ENCODE measurements at places on chromosomes 1 and 21.

GRCh38 chr1:93109578-93109977 lies 30.5 kb downstream of the MTF2 start:
- no peak for DNase-seq

GRCh38 chr1:93078638-93078985 lies 471 bp upstream of the MTF2 start:
- DNase-seq = no peak

- DNase-seq = peak; percentile 84
Observed at GRCh38 chr1:226064816-226065248, 2.3 kb downstream of the H3-3A start.

DNA sequence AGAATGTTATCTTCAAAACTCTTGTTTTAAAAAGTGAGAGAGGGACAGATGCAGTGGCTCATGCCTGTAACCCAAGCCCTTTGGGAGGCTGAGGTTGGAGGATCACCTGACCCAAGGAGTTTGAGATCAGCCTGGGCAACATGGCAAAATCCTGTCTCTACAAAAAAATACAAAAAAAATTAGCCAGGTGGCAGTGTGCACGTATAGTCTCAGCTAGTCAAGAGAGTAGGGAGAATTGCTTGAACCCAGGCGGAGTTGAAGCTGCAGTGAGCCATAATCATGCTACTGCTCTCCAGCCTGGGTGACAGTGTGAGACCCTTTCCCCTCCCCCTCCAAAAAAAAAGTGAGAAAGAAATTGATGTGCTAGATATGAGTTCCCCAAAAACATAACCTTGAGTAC lies 131.0 kb downstream of the KCNT2 start:
- no peak for DNase-seq

- no peak for DNase-seq
Observed at GRCh38 chr1:217097819-217098218, 374.6 kb upstream of the ESRRG start.

- DNase-seq = no peak
Observed at GRCh38 chr1:229108598-229109201, 162.2 kb upstream of the RAB4A start.

- no peak for DNase-seq
Observed at GRCh38 chr1:115873184-115873583, 32.3 kb upstream of the NHLH2 start.

- no peak for DNase-seq
Observed at GRCh38 chr1:11860083-11860482, 1.3 kb upstream of the NPPB start.

DNA sequence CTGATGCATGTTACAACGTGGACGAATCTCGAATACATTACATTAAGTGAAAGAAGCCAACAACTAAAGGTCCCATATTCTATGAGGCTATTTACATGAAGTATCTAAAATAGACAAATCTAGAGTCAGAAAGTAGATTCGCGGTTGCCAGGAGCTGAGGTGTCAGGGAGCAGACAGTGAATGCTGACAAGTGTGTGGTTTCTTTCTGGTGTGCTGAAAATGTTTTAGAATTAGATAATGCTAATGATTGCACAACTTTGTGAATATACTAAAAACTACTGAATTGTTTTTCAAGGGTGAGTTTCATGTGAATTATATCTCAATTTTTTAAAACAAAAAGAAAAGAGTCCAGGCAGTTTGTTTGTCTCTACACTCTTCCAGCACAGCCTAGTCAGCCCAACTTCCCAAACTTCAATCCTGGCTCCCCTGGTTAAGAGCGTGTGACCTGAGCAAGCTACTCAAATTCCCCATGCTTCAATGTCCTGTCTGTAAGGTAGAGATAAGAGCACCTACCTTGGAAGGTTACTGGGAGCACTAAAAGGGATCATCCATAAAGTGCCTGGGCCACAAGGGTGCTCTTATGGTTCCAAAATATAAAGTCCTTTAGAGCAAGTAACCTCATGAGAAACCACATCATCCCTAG lies 20.9 kb downstream of the HLCS start:
- no peak for DNase-seq

DNA sequence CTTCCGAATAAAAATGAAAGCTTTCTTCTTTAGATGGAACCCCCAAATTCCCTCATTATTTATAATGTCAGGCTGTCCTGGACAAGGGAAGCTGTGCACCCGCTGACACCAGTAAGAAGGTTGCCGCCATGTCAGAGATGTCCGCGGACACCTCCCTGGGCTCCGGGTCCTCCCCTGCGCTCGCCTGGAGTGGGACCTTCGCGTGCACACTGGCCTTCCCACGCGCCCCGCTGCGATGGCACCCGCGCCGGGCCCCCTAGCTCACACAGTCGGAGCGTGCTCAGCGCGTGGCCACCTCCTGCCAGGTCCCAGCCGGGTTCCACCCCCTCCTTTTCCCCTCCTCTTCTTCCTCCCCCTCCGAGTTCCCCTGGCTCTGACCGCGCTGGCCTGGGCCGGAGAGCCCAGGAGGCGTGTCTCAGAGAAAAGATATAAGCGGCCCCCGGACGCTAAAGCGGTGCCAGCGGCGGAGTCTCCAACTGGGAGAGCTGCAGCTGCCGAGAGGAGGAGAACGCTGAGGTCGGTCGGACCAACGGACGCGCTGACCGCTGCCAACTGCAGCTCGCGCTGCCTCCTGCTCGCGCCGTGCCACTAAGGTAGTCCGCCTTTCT lies at the start of gene G0S2:
Gene G0S2, plus strand, starts transcription at position 456 of the 608 bp plus-strand sequence. CDS start 273 bp downstream, outside the sequence.
- DNase-seq = peak; percentile 54

GRCh38 chr1:109659145-109659544 lies 3.2 kb downstream of the GSTM4 start:
- DNase-seq = no peak

GRCh38 chr1:156356262-156356874 lies 12.6 kb upstream of the RHBG start:
- DNase-seq = no peak

GRCh38 chr1:70169018-70169839 lies 36.1 kb downstream of the LRRC40 start:
- no peak for DNase-seq

DNA sequence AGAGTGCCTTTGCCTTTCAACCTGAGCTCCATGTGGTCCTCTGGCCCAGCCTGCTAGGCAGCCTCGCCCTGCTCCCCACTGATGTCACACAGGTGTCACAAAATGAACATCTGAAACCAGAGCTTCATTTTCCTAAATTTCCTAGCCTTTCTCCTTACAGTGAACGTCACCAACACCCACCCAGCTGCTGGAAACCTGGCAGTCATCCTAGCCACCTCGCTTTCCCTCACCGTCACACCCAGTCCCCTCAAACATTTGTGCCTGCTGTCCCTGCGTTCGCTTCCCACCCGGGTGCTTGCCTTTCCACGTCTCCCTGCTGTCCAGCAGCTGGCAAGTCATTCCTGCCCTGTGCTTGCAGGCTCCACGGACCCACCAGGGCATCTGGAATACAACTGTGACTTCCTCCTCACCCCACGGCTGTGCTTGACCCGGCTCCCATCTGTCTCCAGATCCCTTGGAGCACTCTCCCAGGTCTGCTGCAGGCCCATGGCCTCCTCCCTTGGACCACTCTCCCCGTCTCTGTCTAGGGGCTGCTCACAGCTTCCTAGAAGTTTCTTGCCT lies 23.5 kb downstream of the ADARB1 start:
- DNase-seq = no peak

DNA sequence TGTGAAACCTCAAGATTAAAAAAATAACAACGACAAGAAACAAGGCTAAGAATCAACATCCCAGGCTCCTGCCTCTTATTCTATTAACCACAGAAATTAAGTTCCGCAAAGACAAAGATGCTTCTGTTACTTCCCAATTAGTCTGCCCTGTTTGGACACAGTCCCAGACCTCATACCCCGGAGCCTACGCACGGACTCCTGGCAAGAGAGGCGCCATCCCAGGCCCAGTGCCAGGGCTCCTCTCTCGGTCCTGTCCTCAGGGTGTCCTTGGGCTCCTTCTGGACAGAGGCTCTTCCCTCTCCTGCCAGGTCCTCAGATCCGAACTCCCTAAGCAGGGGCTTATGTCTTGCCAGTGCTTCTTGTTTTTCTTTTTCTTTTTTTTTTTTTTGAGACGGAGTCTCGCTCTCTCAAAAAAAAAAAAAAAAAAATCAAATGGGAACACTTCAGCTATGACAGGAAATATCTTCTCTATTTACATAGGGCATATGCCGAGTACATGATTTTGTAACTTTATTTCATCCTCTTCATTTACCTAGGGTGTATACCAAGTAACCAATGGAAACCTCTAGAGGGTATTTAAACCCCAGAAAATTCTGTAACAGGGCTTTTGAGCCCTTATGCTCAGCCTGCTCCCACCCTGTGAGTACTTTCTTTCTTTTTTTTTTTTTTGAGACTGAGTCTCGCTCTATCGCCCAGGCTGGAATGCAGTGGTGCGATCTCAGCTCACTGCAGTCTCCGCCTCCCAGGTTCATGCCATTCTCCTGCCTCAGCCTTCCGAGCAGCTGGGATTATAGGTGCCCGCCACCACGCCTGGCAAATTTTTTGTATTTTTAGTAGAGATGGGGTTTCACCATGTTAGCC lies 11.7 kb upstream of the ENO1 start:
- DNase-seq = peak; percentile 89

- no peak for DNase-seq
Observed at GRCh38 chr1:228695015-228695955, 40.0 kb upstream of the RHOU start.

- DNase-seq = no peak
Observed at GRCh38 chr1:98344731-98345130, 316.8 kb upstream of the SNX7 start.

GRCh38 chr1:32703479-32704291 lies 1.1 kb upstream of the SYNC start:
- DNase-seq = no peak

- DNase-seq = peak; percentile 16
Observed at GRCh38 chr1:34199927-34200326, 23.2 kb downstream of the C1orf94 start.

DNA sequence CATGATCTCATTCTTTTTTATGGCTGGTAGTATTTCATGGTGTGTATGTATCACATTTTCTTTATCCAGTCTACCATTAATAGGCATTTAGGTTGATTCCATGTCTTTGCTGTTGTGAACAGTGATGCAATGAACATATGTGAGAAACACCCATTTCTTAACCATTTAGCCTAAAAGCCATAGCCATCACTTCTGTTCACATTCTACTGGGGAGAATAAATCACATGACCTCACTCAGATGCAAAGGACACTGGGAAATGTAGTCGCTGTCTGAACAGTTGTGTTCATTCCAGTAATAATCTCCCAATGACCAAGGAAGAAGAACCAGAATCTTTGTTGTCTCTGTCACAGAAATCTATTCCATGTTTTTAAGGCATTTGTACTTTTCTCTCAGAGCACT lies 15.1 kb upstream of the PLA2G2E start:
- no peak for DNase-seq

DNA sequence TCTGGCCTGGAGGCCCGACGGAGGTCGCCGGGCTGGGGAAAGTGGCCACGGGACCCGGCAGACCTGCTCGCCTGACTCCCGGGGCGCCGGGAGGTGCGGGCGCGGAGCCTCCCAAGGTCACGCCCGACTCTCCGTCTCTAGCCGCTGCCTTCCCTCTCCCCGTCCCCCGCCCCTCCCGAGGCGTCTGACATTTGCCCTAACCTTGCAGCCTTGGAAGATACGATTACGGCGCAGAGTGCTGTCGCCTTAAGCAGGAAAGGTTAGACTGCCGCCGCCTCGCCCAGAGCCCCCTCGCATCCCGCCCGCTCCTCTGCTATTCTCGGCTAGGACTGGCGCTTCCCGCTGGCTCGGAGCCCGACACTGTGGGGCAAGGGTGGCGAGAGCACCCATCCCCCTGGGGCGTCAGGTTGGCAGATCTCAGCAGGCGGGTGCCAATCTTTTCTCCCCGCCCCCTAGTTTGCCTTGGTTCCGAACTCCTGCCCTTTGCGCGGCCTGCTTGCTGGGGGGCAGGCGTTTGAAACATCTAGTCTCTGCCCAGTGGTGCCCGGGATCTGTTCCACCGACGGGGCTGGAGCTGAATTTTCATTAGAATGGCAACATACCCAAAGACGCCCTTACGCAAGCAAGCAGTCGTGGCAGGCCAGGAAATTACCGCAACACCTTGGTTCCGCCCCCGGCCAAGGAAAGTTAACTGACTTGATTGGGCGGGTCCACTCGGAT lies 835 bp downstream of the PGM1 start:
- peak; percentile 35 for DNase-seq

DNA sequence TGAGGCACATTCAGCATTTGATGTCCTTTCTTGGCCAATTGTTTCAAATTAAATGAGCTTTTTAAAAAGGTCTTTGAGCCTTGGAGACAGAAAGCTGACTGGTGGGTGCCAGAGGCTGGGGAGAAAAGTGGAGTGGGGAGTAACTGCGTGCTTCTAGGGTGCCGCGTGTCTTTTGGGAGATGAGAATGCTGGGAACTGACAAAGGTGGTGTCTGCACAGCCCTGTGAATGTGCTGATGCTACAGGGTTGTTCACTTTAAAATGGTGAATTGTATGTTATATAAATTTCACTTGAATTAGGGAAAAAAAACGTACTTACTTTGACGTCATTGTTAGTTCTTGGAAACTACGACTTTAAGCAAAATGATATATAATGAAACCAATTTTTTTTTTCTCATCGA lies 8.1 kb upstream of the TFF1 start:
- DNase-seq = no peak

DNA sequence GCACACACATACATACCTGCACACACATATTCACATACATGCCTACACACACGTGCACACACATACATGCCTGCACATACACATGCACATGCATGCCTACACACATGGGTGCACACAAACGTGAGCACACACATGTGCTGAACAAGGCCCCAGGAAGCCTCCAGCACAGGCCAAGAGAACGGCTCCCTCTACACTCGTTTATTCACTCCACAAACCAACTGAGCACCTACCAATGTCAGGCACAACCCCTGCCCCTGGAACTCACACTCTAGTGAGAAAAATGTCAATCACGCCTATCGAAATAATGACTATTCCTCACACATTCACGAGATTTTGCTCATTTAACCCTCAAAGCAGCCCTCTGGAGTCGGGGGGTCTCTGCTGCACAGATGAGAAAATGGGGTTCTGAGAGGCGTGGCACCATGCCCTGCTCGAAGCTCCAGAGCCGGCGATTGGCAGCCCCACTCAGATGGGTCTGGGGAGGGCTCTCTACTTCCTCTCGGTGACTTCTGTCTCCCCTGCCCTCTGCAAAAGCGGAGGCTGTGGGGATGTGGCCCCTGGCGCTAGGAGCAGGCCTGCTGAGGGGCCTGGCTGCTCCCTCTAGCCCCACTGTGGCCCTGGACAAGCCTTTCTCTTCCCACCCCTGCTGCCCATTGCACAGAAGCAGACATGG lies 90.2 kb upstream of the RUNX3 start:
- no peak for DNase-seq

DNA sequence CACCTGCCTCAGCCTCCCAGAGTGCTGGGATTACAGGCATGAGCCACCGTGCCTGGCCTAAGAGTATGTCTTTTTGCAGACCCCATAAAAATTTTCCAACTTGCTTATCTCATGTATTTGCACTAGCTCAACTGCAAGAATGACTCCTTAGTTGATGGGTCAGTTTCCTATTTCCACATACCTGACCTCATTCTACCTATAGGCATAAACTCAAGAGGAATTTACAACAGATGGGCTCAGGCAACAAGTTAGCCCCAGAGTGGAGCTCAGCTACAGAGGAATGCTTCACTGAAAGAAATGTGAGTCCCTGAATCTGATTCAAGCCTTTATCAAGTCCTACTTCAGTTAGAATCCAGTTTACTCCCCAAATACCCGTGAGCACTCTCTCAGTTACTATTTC lies 5.3 kb upstream of the SLC37A1 start:
- DNase-seq = no peak

GRCh38 chr21:42027085-42027821 lies 17.1 kb upstream of the ZBTB21 start:
- DNase-seq = no peak

- no peak for DNase-seq
Observed at GRCh38 chr1:167465743-167466142, 52.6 kb downstream of the CD247 start.

- no peak for DNase-seq
Observed at GRCh38 chr1:164640686-164641352, 81.8 kb downstream of the PBX1 start.

All from pons (tissue), 1 donor.